ENCODE measurements at places on chromosomes 7 and 10.

GRCh38 chr10:33235251-33235884 lies 99.1 kb downstream of the NRP1 start:
- no peak for DNase-seq

GRCh38 chr7:156166692-156167416 lies 354.6 kb upstream of the SHH start:
- no peak for DNase-seq

GRCh38 chr10:65219444-65219843 lies 1698.2 kb downstream of the REEP3 start:
- DNase-seq = no peak

- no peak for DNase-seq
These were observed 21.2 kb upstream of the ZMIZ1 start for GRCh38 chr10:79047584-79047874.

GRCh38 chr7:27808626-27809025 lies 68.7 kb downstream of the TAX1BP1 start:
- DNase-seq = no peak

DNA sequence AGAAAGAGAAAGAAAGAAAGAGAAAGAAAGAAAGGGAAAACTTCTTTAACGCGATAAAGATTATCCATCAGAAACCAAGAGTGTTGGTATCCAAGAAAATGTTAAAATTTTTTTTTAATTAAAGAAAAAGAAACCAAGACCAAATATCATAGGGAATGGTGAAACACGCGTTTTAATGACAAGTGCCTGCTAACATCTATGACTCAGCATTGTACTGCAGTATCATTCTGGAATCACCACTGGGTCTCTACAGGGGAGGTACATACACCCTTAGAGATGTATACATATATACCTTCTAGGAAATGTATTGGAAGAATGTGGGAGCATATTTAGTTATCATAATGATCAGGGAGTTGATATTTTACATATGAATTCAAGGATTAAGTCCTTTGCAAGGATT lies 32.1 kb upstream of the PIK3AP1 start:
- no peak for DNase-seq

GRCh38 chr10:53298443-53298842 lies 525.9 kb upstream of the MBL2 start:
- no peak for DNase-seq

DNA sequence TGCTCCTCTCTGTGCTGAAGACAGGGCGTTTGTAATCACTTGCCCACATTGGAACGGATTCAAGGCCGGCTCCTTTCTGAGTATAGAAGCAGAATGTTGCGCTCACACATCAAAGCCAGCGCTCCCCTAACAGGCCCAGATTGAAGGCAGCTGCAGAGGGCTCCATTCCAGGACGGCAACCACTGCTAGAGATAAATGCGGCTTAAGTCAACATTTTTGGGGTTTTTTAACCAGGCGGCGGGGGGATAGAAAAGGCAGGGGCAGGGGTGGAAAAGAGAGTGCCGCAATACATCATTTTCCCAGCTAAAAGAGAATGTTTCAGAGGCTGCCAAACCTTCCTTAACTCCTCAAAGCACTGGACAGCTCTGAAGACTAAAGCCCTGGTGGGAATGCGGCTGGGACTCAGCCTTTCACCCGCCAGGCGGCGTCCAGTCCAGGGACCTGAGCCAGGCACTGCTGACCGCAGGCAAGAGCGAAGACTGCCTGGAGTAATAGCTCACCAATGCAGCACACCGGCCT lies 189.6 kb downstream of the TNS3 start:
- no peak for DNase-seq

DNA sequence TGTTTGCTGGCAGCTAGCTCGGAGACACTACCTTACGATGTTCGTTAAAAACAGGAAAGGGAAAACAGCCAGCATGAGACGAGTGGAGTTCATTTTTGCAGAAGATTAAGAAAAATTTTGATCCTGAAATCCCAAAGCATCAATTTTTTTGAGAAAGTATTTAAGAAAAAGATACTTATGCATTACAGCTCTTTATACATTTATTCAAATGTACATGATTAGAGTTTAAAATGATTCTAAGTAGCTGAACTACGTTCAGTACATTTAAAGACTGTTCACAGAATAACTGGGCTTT lies 34.7 kb downstream of the CNPY1 start:
- DNase-seq = no peak

DNA sequence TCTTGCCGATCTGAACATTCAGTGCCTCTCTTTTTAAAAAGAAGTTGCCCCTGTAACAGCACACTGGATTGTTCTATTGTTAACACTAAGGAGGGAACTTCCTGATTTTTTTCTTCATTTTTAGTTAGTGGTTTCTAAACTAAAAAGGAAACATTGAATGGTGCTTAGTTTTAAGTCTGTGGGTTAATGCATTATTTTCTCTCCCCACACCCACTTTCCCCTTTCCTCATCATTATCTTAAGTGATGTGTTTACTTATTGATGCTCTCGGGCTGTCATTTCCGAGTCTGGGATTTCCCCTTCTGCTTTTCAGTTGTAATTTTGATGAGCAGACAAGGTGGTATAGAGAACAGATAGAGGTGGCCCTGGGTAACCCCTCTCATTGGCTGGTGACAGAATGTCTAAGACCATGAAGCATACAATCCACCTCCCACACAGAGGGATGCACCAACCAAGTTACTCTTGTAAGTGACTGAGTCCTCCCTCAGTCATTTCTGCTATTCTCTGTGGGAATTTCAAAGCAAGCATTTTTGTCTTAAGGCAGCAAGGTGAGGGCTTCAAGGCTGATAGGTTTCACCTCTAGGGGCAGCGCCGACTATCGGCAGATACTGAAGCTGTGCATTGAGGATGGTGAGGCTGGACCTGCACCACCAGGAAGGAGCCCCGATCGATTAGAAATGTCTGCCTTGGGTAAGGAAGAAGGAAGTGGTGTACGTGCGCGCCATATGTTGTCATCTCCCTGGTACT lies 49.5 kb downstream of the CHN2 start:
- peak; percentile 35 for DNase-seq

DNA sequence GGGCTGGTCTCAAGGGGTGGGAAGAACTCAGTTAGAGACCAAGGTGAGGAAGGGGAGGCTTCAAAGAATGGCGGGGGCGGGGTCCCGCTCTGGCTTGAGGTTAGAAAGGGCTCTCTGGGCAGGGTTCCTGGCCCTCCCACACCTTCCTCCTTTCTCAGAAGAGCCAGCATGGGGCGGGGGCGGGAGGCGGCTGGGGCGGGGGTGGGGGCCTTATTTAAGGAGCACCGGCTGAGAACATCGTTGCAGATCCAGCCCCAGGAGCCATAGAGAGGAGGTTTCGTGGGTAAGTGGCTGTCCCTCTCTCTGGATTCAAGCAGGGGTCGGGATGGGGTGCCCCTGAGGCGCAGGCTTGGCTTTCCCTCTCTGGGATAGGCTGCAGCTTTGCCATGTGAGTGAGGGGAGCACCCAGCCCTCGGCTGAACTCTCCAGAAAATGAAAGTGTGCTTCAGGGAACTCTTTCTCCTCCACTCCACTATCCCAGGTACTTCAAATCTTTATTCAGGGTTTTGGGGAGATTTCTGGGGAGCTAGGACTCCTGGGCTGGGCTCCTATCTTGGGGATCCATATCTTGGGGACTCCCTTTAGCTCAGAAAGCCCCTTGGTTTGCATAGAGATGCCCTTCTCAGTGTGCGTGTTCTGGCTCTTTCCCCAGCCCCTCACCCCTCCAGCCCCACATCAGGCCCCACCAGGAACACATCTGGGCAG lies 3.3 kb upstream of the CUEDC2 start:
- DNase-seq = peak; percentile 54

DNA sequence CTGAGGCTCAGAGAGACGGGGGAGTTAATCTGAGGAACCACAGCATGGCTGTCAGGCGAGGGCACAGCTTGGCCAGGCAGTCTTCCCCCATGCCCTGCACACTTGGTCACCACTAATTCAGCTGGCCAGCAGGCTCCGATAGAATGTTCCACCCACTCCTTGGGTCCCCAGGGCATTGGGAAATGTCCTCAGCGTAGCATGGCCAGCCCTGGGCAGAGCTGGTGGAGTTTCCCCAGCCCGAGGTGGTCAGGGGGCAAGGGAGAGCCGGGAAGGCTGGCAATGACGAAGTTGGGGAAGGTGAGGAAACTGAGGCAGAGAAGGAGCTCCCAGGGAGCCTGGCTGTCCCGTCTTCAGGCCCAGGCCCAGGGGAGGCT lies 12.1 kb upstream of the GRIFIN start:
- no peak for DNase-seq

DNA sequence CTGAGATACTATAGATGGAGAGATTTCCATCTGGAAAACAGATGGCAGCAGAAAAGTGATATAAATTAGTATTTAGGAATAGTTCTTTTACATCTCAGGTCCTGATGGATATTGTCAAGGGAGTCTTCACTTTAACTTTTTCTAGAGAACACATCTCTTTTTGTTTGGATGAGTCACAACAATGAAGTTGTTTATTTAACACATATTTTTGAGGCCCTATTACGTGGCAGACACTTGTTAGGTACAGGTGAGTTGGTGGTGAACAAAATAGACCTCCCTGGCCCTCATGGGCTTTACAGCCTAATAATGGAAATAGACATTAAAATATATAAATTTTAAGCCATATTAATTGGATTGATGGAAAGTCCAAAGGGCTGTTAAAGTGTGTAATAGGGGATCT lies 168.3 kb downstream of the VTI1A start:
- DNase-seq = no peak

DNA sequence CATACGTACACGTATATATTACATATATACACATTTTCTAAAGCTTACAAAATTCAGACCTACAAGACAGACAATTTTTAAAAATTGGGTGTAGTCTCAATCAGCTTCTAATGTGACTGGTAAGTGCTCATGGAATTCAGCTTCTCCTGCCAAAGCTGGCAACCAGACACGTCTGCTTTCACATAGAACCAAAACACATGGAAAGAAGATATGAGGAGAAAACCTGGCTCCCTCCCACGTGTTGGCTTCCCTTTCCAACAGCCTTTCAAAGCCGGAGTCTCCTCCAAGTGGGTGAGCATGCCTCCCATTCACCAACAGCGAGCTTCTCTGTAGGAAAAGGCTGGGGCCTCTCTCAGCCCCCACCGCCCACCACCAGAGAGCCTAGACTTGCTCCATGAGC lies 33.4 kb downstream of the CDCA7L start:
- DNase-seq = no peak

DNA sequence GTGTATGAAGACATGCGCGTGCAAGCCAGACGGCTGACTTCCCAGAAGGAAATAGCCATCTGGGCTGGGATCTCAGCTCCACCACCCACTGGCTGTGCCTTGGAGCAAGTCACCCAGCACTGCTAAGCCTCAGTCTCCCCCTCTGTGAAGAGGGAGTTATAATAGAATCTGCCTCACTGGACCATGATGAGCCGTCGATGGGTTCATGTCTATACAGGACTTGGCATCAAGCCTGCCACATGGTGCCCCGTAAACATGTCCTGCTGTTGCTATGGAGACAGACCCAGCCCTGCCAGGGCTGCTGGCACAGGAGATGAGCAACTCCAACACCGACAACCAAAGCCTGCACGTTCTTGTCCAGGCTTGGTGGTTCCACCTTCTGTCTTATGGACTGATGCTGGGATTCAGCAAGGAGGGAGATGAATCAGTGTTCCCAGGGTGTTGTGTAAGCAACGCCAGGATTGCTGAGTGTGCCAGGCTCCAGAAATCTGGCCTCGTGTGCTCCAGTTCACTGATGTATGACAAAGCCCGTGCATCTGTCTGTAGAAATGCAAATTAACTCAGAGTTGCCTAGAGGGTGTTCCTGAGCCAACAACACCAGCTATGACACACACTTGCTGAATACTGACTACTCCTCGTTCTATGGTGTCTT lies 5.6 kb downstream of the GPR15LG start:
- DNase-seq = no peak

- DNase-seq = no peak
These were observed 16.1 kb upstream of the PCLO start for GRCh38 chr7:83178796-83179195.

GRCh38 chr7:124444696-124445480 lies 320.7 kb downstream of the GPR37 start:
- DNase-seq = no peak

GRCh38 chr7:84654273-84654672 lies 459.7 kb upstream of the SEMA3A start:
- no peak for DNase-seq

DNA sequence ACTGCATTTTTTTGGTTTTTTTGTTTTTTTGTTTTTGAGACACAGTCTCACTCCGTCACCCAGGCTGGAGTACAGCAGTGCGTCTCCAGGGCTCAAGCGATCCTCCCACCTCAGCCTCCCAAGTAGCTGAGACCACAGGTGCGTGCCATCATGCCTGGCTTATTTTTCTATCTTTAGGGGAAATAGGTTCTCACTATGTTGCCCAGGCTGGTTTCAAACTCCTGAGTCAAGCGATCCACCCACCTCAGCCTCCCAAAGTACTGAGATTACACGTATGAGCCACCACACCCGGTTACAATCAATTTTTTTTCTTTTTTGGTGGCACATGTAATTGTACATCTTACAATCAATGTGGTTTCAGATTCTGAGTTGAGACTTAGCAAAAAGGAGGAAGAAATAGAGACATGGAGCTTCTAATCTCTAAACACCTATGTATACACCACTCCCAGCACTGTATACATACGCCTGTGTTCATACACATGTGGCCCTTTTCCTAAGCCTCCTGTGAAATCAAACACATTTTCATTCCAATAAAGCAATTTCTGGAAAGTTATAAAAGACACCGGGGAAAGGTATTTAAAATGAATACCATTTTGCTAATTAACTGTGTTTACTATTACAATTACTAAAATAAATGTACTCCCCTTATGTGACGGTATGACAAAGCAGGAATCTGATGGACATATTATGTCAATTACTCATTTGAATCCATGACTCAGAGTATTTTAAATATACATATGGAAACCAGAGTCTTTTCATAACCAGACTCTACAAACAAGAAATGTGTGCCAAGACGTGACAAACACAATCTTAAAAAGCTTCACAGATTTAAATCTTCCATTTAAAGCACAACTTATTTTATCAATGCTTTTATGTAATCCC lies 40.9 kb downstream of the SMURF1 start:
- DNase-seq = no peak

GRCh38 chr10:122713091-122713885 lies 13.6 kb upstream of the C10orf120 start:
- DNase-seq = no peak

- DNase-seq = no peak
These were observed 28.7 kb upstream of the RUFY2 start for GRCh38 chr10:68435803-68436202.

GRCh38 chr10:71638064-71638821 lies 81.3 kb downstream of the C10orf105 start:
- DNase-seq = peak; percentile 56

DNA sequence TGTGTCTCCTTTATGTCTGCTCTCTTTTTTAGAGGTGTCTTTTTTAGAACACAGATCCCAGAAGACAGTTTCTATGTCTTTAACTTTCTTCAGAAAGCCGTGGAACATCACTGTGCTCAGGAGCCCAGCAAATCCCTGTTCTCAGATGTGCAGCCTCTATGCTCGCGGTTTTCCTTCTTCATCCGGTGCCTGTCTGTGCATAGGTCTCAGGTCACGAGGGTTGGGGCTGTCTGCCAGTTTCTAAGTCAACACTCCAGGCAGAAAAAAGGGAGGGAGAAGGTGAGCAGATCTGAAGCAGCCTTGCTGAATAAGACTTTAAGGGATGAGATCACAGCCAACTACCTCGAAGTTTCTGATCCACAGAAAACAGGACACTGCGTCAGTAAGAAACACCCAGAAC lies 68.5 kb downstream of the CRTAC1 start:
- DNase-seq = no peak
